ENCODE measurements at places on chromosomes 11 and 22.

DNA sequence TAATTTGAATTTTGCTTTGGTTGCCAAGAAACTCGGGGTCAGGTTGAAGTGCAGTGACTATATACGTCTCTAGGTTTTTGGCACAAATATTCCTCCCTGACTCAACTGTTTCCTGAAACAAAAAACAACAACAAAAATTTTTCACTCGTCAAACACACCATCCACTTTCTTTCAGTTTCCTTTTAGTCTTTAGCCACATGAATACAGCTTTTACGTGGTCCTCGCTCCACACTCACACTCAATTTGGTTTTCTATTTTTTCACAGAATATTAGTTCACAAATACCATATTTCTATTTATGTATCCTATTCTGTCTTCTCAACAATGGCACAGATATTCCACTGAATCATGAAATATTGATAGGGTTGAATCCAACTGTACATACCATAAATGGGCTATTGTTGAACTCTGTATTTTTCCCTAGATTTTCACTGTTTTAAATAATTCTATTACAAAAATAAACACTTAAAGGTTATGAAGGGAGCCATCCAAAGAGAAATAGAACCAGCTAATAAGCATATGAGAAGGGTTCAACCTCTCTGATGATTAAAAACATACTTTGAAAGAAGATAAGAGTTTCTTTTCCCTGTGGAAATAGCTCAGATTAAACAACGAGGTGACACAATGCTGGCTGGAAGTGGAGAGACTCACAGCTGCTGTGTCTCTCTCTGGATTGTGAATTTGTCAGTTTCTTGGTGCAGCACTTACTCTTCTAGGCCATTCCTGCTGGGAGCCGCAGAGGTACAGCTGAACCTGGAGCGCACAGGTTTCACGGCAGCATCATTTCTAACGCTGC lies 5.1 kb upstream of the FBLN1 start:
- DNase-seq, result no peak

DNA sequence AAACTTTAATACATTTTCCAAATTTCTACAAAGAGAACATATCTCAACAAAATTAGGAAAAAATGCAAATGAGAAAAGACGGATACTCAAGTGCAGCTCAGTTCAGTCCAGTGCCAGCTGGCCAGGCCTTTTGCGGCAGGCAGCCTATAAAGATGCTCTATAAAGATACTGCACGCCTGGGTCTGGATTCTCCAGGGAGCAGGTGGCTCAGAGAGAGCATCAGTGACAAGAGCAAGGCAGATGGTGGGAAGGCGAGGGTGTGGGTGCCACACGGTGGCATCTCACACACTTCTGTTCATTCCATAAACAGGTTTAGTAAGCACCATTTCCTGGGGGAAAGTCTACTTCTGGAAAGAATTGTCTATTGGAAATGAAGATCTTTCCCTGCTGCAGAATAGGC lies 18.1 kb upstream of the SCN3B start:
- DNase-seq, result no peak

GRCh38 chr11:130151196-130151595 lies 8.4 kb upstream of the ST14 start:
- no peak for DNase-seq

DNA sequence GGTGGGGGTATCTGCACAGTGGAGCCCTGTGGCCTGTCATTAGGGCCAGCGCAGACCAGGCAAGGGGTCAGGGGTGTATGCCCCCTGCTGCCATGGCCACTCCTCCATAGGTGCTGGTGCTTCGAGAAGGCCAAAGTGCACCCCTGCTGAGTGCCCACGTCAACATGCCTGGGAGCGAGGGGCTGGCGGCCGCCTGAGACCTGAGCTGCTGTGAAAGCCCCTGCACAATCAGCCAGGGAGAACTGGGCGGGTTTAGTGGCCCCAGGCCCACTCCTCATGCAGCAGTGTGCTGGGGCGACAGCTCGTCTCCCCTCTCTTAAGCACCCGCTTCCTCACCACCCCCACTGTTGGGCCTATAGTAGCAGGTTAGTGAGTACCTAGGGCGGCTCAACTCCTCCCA lies 14.0 kb downstream of the ZDHHC24 start:
- DNase-seq, result no peak

DNA sequence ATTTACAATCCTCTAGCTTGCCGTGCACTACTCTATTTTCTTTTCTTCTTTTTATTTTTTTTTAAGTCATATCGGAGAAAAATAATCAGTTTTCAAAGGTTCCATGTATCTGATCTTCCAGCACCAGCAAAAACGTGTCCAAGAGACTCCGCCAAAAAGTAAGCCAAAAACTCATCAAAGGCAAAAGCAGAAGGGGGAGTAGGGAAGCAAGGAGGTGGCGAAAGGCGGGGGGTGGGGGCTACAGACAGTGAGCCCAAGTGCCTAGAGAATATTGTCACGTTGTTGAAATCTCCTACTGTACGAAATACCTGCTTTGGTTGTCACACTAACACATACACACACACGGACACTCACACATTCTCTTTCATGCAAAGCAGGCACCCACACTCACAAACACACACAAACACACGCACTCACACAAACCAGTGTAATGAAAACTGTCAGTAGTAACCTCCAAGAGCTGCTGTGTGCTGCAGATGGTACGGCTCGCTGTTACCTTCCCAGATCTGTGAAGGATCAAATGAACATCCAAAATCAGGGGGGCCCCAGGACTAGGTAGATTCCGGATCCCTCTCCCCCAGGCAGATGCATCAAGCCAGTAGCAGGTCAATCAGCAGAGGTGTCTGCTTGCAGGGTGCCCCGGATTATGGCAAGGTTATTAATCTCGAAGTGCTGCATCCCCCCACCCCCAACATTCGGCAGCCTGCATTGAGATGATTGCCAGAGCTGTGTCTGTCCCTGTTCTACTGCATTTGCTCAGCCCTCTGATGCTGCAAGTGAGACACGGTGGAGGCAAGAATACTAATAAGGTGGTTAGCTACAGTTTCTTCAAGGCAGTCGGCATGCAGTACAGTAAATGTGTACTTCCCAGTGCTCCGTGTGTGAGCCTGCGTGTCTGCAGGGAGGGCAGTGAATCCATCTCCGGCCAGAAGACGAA lies at the start of gene LRRC4C:
Gene LRRC4C, minus strand, starts transcription at position 188 of the 937 bp plus-strand sequence.
- no peak for DNase-seq

GRCh38 chr11:19460718-19461405 lies 220.1 kb upstream of the E2F8 start:
- no peak for DNase-seq

GRCh38 chr11:111733016-111733415 lies 33.2 kb downstream of the PPP2R1B start:
- no peak for DNase-seq

GRCh38 chr11:121795174-121795573 lies 320.8 kb downstream of the BLID start:
- no peak for DNase-seq

DNA sequence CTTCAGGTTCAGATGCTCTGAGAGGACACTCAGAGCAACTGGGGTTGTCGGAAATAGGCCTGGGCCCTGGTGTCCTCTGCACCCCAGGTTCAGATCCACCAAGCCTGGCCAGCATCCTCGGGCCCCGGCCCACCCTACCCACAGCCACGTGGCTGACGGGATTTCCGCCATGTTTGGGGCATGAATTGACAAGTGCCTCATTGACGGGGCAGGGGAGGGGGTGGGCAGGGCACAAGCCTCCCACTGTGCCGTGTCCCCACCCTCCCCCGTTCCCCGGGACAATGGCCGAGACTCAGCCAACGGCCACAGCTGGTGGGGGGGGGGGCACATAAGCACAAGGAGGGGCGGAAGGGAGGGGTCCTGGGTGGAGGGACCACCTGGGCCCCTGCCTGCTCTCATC lies 8.5 kb downstream of the MYRF start:
- DNase-seq, result no peak

DNA sequence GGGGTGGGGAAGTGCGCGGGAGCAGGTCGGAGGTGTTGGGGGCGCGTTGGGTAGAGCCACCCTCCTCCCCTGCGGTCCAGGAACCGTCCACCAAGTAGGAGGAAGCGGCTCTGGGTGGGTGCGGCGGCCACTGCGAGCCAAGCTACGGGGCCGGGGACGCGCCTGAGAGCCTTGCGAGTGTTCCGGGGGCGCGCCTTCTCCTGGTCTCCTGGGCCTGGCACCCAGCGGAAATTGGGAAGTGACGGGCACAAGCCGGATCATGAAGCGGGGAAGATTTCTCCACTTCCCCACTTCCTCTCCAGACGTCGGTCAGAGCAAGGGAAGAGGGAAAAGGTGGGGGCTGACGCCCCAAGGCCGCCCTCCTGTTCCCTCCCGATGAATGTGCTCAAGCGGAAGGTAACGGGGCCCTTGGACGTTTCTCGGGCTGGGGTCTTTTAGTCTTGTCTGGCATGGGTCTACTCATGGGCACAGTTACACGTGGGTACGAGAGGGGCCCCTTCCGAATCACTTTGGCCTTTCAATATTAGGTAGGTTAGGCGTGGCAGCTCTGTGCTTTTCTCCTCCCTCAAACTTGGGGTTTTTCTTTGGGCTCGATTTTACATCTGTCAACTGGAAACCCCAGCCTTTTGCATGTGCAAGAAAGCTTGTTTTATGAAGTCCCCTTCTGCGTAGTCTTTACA lies 865 bp downstream of the RBM14 start:
- no peak for DNase-seq

- no peak for DNase-seq
Observed at GRCh38 chr11:89608234-89608966, 101.7 kb upstream of the TRIM77 start.

- DNase-seq, result no peak
Observed at GRCh38 chr11:130490682-130491449, 42.4 kb downstream of the ADAMTS15 start.

- DNase-seq, result no peak
Observed at GRCh38 chr11:34124885-34125668, 19.6 kb downstream of the NAT10 start.

DNA sequence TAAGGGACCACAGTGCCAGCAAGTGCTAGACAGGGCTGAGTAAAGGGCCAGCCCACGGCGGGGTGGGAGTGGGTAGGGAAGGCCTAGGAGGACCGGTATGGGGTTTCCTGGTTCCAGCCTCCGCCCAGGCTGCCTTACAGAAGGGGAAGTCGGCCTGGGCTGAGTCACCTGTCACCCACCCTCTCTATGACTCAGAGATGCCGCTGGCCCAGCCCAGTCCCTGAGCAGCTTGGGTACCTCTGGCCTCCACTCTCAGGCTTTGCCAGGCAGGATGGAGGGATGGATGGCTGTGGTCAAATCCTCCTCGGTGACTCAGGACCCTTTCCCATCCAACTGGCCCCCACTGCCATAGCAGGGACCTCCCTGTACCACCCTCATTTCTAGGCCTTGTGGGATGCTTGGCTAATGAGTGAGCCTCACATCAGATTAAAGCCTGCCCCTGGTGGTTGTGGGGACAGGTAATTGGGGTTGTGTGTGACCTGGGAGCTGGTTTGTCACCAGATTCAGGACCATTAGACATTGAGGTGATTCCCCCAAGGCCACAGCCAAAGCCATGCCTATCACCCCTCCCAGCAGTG lies 13.9 kb downstream of the SLC35E4 start:
- peak; percentile 64 for DNase-seq

DNA sequence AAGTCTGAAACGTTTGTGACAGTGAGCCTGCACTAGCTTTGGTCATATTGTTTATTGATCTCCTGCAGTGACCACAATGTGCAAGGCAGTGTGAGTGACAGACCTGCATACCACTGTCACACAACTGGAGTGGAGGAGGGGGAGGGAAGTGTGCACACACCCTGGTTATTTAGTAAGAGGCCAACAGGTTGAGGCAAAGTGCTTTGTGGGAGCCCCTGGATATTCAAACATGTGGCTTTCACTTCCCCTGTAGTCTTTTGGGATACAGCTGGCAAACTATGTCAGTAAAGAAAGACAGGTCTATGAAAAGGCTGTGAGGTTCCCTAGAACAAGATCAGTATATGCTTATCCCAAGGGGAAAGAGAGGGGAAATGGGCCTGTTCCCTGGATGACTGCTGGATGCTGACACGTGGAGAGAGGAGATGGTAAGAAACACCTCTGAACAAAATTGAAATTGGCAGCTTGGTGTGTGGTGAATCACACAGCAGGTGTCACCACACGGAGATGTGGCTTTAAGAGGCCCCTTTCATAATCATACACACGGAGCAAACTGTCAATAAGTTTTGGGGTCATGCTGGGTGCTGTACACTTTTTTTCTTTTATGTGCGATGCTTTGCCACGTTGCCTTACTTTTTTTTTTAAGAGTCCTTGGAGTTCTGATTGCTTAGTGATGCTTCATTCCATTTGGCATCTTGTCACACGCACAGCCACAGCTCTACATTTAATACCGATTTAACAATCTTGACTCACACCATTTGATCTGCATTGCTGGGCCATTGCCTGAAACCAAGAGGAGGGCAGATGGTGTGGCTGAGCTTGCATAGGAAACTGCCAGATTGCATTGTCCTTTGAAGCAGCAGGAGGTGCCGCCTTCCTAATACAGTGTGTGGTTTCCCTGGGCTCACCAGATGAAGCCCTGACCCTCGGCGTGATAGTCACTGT lies 11.3 kb downstream of the OSBP2 start:
- DNase-seq, result peak; percentile 8

GRCh38 chr22:47966316-47966715 lies 1203.9 kb downstream of the TBC1D22A start:
- no peak for DNase-seq

DNA sequence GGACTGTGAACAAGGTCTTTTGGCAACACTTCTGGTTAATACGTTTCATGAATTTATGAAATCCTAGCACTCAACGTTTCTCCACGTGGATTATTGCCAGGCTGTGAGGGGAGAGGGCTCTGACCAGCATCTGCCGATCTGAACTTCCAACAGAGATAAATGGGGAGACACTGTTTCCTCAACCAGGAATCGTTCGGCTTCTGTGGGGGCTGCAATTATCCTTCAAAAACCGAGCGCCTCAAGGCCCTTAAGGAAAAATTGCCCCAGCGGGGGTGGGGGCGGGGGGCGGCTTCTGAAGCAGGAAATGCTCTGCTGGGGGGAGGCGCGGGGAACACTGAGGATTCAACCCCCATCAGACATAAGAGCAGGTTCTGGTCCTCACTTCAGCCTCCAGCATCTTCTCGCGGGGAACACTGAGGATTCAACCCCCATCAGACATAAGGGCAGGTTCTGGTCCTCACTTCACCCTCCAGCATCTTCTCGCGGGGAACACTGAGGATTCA lies 155.6 kb downstream of the BRD1 start:
- DNase-seq, result no peak

DNA sequence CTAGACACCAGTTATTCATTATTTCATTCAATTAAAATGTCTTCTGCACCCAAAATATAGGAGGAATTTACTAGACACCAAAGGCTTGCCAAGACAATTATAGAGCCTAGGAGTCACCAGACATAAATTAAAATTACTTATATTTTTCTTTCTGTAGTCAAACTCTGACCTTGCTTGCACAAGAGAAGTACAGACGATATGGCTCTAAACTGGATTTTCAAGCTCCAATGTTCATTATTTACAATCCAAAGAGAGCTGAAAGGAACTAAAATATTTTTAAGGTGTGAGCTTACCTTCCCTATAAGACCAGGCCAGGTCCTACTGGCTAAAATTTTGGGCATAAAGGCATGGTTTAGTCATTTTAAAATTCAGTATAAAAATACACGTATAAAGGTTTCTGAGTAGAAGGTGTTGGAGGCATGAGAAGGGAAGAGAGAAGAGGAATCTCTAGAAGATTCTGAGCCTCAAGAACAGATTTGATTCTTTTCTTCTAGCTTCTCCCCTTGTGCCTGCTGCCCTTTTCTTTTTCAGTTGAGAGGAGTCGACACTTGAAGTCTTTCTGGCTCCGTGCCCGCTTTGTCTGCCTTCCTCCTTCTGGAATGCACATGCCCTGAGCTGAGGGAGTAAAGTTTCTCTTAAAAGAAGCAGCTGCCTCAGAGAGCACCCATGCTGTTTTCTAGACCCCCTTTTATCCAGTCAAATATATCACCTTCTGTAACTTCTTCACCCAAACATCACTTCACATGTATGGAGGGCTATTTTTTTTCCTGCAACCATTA lies 13.5 kb downstream of the C11orf97 start:
- DNase-seq, result no peak

- no peak for DNase-seq
Observed at GRCh38 chr22:17281440-17281841, 62.2 kb upstream of the ADA2 start.

Measured in activated gamma-delta T cell treated with Interleukin-2 at 50 U/mL for 16 hours (primary cell).